ENCODE measurements at places on chromosomes 12 and 14.

DNA sequence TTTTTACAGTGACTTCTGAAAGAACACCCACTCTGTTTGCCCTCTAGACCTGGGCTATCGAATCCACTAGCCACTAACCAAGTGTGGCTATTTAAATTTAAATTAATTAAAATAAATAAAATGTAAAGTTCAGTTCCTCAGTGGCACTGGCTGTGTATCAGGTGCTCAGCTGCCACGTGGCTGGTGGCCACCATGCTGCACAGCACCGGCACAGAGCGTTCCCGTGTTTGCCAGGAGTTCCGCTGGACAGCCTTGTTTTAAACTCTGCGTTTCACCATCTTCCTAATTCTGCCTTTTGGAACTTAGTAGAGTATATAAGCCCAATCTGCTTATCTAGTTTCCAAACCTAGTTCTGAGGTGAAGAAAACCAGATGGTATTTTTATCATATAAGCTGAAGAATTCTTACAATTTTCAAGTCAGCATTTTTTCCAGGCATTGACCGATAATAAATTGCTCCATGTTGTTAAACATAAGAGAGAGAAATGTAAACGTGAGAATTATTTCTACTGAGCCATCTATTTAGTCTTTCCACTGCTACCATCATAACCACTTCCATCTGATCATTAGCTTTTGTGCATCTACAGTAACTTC is 339.0 kb downstream of the CACNA1C start:
- no peak for DNase-seq

GRCh38 chr12:46390881-46391280 is 18.3 kb upstream of the SLC38A2 start:
- DNase-seq = no peak

DNA sequence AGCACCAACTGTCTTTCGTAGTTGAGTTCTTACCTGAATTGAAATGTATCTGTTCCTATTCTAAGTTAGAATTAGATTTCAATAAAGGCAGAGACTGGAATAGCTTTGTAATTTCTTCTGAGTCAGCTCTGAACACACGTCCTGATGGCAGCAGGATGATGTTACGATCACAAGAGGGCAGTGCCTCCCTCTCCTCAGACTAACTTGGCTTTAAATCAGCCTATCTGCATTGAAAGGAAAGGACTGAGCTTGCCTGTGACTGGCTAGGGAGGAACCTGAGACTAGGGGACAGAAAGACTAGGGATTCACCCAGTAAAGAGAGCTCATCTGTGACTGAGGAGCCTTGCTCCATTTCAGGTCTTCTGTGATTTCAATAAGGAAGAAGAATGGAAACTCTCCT is 323.7 kb upstream of the OR4E1 start:
- no peak for DNase-seq

GRCh38 chr12:124385219-124385969 is 90.5 kb downstream of the RFLNA start:
- DNase-seq = no peak

DNA sequence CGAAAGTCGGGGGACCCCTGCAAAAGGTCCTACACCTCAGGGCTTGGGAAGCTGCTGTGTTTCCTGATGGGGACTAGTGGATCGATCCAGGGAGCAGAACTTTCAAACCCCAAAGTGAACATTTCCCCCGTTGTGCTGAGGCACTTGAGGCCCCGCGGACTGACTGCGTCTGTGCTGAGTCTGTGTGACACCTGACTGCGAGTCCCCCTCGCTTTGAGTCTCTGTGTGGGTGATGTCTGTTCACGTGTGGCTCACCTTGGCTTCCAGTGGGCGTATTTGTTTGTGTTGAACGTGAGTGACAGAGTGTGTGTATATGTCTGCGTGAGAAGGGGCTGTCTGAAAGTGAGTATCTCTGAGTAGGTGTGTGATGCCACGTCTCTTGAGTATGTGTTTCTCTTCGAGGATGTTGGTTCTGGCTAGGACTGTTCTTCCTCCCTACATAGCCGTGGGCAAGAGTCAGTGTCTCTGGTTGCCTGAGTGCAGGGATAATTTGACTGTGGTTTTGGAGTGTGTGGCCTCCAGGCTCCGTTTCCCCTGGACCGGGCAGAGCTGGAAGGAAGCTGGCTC is 1.3 kb downstream of the TEAD4 start:
- DNase-seq = no peak

- no peak for DNase-seq
Observed at GRCh38 chr12:88970740-88971139, 381.6 kb downstream of the DUSP6 start.

DNA sequence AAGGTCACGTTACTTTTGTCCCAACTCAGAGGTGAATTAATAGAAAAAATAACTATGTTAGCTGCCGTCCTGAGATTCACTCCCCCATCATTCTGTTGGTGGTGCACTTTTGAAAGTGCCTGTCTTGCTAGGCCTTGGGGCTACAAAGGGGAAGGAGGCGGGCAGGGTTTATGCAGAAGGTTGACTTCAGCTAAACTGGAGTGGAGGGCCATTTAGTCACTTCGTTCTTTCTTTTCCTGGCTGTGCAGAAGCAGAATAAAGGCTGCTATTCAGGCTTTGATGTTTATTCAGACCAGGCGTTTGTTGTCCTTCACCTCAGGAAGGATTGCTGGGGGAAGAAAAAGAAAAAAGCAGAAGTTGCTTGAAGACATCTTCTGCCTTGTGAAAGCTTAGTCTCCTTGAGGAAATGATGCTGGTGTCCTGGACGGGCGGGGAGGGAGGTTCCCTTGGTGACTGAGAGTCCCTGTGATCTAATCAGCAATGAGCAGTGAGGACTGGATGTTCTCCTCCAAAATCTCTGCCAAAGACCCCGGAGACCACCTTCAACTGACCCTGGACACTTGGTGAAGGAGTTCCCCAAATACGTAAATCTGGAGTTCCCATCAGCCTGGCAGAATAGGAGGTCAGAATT is 4.0 kb downstream of the GLT1D1 start:
- no peak for DNase-seq

DNA sequence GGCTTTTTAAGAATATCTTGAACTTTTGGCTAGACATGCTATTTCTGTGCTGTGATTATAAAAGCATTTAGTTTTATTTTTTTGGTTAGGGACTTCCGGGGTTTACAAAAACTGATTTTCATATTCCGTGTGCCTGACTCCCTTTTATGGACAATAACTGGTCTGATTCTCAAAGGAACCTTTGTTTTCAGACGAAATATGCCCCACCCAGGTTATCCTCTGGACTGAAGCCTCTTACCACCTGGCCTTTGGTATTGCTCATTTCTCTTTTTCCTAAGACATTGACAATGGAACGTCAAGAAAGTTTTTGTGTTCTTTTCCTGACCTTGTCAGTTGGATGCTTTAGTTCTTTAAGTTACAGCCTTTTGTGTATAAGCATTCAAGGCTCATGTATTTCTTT is 10.8 kb downstream of the TIGAR start:
- DNase-seq = no peak

GRCh38 chr14:97382616-97383226 is 585.5 kb downstream of the VRK1 start:
- no peak for DNase-seq

DNA sequence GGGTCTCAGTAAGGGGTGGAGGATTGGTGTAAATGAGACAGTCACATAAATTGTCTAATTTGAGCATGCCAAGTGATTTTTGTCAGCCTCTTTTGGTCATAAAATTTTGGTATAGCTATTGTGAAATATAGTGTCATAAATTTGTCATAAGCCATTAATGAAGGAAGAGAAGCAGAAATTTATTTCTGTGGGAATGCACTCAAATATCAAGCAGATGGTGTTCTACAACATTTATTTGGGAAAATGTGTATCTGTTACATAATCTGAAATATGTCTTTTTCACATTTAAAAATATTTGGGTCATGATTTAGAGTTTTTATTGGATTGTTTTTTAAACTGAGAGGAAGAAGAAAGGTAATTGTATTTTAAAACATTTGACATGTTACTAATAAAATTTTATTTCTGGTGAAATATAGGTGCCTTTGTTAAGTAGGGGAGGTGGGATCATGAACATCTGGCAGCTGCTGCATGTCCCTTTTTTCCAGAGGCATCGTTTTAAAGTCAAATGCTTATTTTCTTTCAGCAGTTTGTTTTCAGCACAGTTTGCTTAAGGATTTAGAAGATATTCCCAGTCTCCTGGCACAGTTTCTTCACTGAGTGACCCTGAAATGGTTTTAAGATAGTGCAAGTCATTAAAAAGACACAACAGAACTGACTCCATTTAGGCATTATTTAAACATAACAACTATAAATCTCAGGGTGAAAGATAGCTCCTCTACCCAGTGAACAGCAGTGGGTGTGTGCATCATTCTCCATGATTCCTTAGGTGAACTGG is 371.7 kb downstream of the SNAPC1 start:
- no peak for DNase-seq

DNA sequence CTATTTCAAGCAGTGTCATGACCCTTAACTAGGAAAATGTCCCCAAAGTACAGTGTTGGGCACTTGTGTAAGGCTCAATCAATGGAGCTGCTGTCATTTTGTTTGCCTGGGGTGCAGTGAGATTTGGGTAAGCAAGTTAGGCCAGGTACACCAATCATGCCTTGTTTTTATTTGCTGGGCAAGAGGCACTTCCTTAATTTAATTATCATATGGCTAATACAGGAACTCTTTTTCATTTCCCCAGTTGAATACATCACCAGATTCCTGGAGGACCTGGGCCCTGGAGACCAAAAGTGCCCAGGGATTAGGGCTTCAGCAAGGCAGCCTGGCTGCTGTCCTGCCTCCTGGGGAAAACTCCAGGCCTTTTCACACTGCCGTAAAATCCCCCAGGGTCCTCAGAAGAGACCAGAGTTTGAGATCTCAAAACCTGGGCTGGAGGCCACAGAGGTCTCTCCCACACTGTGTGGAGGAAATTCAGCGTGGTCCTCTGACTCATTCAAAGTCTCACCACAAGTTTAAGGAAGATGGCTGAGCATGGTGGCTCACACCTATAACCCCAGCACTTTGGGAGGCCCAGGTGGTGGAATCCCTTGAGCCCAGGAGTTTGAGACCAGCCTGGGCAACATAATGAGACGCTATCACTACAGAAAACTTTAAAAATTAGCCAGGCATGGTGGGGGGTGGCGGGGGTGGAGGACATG is 28.4 kb upstream of the FOXN3 start:
- no peak for DNase-seq

- no peak for DNase-seq
Observed at GRCh38 chr12:60529261-60529660, 933.4 kb downstream of the SLC16A7 start.

- no peak for DNase-seq
Observed at GRCh38 chr12:132747896-132748295, 13.7 kb downstream of the ANKLE2 start.

GRCh38 chr14:38847161-38847560 is 255.9 kb downstream of the SEC23A start:
- DNase-seq = no peak

DNA sequence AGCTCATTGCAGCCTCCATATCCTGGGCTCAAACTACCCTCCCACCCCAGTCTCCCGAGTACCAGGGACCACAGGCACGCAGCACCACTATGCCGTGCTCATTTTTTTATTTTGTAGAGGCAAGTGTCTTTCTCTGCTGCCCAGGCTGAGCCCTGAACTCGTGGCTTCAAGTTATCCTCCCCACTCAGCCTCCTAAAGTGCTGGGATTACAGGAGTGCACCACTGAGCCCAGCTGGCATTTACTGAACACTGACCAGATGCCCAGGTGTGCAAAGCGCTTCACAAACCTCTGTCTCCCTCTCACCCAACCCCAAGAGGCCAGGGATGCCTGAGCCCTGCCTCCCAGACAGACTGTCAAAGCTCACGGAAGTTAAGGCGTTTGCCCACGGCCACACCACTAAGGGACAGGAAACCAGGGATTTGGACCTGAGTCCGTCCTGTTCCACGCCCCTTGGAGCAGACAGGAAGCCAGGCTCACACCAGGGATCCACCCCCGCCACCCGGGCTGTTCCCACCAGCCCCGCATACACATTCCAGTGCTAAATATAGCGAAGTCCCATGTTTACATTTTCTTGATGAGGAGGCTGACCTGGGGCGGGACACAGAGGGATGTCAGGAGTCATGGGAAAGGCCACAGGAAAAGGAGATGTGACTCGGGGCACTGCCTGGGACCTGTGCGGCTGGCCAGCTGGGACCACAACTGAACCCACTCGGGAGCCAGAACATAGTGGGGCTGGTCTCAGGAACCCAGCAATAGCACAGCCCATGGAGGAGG is 51.2 kb downstream of the TESC start:
- no peak for DNase-seq

DNA sequence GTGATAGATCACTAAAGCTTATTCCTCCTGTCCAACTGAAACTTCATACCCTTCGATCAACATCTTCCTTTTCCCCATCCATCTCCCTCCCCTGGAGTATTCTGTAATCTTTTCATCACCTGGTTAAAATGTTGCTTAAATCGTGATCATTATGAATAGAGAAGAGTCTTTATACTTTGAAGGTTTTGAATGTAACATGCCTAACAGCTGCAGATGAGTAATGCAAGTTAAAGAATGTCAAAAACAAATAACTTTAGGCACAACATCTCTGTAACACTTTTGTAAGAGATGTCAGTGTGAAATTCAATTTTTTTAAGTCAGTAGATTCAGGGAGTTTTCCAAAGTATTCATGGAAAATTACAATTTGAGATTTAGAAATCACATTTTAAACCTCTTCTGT is 25.0 kb downstream of the RXYLT1 start:
- DNase-seq = no peak

GRCh38 chr14:64612021-64612380 is 62.2 kb downstream of the PPP1R36 start:
- no peak for DNase-seq

GRCh38 chr12:117080661-117081144 is 18.5 kb downstream of the TESC start:
- DNase-seq = no peak
